ENCODE measurements at places on chromosomes 13 and 19. TPM values are rescaled to one million over a fixed set of nuclear protein-coding genes. Genes with fewer than 3 reads are reported as not detected.
A peak's percentile ranks its signal among the peaks of the same experiment; 100 is the strongest.

- no peaks in the 10 kb centered on the region for H3K27me3 ChIP-seq
- H3K4me3 ChIP-seq: no peak overlapping the region
- no peaks in the 10 kb centered on the region for H3K36me3 ChIP-seq
- no peak overlapping the region for H3K27ac ChIP-seq
Observed at GRCh38 chr13:85236413-85236812, 562.8 kb downstream of the SLITRK6 start.

GRCh38 chr13:67493835-67494234 lies 263.7 kb upstream of the PCDH9 start:
- no peaks in the 10 kb centered on the region for H3K36me3 ChIP-seq
- DNase-seq: no peak
- no peaks in the 10 kb centered on the region for H3K27me3 ChIP-seq
- no peaks in the 10 kb centered on the region for H3K4me1 ChIP-seq
- H3K27ac ChIP-seq: no peak overlapping the region
- H3K4me3 ChIP-seq: no peak overlapping the region

KISS1R gene
- 0.66 TPM for total RNA-seq

- peaks cover 38% of the 10 kb centered on the region for H3K36me3 ChIP-seq
- DNase-seq: no peak
- H3K27ac ChIP-seq: no peak overlapping the region
- no peaks in the 10 kb centered on the region for H3K27me3 ChIP-seq
- H3K4me1 ChIP-seq: peaks cover 45% of the 10 kb centered on the region
Observed at GRCh38 chr13:42279080-42279479, 7.1 kb downstream of the AKAP11 start.

DNA sequence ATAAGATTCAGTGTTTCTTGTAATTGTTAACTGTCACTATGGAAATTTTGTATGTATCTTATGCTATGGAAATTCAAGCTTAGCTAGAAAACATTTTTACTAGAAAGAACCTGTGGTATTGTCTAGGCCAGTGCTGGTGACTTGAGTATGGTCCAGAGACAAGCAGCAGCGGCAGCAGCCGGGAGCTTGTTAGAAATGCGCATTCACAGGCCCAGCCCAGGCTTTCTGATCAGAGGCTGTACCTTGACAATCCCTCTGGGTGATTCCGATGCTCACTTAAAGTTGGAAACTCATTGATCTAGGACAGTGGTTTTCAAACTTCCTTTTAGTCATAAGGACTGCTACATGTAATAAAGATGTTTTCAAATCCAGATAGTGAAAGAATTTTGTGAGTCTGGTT lies 287.4 kb downstream of the SHISA2 start:
- H3K27me3 ChIP-seq: peaks cover 5% of the 10 kb centered on the region
- peaks cover 2% of the 10 kb centered on the region for H3K36me3 ChIP-seq
- H3K27ac ChIP-seq: no peak overlapping the region
- H3K4me3 ChIP-seq: no peak overlapping the region

GRCh38 chr13:85588359-85588758 lies 210.9 kb downstream of the SLITRK6 start:
- no peak overlapping the region for H3K4me3 ChIP-seq
- H3K36me3 ChIP-seq: no peaks in the 10 kb centered on the region
- no peaks in the 10 kb centered on the region for H3K27me3 ChIP-seq

DNA sequence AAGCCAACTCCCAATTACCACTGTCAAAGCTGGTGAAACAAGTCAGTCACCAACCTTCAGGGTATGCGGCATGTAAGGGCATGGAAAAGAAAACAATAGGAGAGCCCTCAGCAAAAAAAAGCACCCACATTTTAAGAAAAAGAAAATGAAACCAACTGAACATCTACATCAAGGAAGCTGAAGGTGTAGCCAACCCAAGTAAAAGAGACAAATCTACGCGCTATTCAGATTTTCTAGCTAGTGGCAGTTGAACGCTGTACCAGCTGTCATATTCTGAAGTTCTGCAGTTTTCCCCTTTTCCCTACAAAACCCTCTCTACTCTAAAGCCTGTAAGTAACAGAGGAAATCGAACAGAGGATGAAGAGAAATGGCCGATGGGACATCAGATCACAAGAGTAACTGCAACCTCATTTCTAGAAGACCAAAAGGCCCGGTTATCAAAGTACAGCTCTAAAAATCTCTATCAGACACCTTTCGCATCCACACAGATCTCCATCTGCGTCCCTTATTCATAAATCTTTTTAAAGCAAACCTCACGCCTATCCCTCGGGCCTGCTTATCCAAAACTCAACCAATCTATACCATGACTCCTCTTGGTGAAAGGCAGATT lies 1.4 kb downstream of the MYCBP2 start:
- H3K4me1 ChIP-seq: peaks cover 63% of the 10 kb centered on the region
- H3K27me3 ChIP-seq: no peaks in the 10 kb centered on the region
- peaks cover 25% of the 10 kb centered on the region for H3K36me3 ChIP-seq

GRCh38 chr13:109646423-109646822 lies 140.0 kb downstream of the IRS2 start:
- no peak overlapping the region for H3K27ac ChIP-seq
- no peak overlapping the region for H3K4me3 ChIP-seq
- DNase-seq: no peak

IGFL2 gene
- not detected for total RNA-seq

- DNase-seq: no peak
- no peak overlapping the region for H3K4me3 ChIP-seq
- H3K27ac ChIP-seq: no peak overlapping the region
- H3K36me3 ChIP-seq: no peaks in the 10 kb centered on the region
- peaks cover 12% of the 10 kb centered on the region for H3K27me3 ChIP-seq
Observed at GRCh38 chr13:97100821-97101220, 106.5 kb upstream of the OXGR1 start.

DNA sequence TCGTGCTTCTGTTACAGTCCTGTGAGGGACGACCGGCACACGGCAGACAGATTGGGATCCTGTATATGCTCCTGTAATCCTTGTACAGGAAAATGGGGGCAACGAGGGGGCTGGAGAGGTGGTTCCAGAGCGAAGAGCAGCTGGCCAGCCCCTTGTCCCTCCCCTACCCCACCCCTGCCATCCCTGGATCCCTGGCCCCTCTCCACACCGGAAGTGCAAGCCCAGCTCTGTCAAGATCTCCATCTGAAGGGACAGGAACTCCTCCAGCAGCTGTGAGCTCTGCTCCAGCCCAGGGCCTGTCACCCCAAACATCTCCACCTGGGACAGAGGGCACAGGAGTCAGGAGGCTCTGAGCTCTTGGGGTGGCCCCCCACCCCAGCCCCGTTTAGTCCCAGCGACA lies 5.5 kb upstream of the CCER2 start:
- no peak overlapping the region for H3K4me3 ChIP-seq
- no peak overlapping the region for H3K27ac ChIP-seq
- peaks cover 7% of the 10 kb centered on the region for H3K4me1 ChIP-seq

DNA sequence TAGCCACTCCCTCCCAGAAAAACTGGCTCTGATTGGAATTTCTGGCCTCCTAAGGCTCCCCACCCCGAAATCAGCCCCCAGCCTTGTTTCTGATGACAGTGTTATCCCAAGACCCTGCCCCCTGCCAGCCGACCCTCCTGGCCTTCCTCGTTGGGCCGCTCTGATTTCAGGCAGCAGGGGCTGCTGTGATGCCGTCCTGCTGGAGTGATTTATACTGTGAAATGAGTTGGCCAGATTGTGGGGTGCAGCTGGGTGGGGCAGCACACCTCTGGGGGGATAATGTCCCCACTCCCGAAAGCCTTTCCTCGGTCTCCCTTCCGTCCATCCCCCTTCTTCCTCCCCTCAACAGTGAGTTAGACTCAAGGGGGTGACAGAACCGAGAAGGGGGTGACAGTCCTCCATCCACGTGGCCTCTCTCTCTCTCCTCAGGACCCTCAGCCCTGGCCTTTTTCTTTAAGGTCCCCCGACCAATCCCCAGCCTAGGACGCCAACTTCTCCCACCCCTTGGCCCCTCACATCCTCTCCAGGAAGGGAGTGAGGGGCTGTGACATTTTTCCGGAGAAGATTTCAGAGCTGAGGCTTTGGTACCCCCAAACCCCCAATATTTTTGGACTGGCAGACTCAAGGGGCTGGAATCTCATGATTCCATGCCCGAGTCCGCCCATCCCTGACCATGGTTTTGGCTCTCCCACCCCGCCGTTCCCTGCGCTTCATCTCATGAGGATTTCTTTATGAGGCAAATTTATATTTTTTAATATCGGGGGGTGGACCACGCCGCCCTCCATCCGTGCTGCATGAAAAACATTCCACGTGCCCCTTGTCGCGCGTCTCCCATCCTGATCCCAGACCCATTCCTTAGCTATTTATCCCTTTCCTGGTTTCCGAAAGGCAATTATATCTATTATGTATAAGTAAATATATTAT lies 6.1 kb downstream of the FOSB start:
- DNase-seq: no peak
- peaks cover 40% of the 10 kb centered on the region for H3K4me1 ChIP-seq
- no peaks in the 10 kb centered on the region for H3K36me3 ChIP-seq
- no peak overlapping the region for H3K27ac ChIP-seq

GRCh38 chr19:1009041-1009980 lies 9.1 kb downstream of the GRIN3B start:
- no peaks in the 10 kb centered on the region for H3K27me3 ChIP-seq
- no peak overlapping the region for H3K27ac ChIP-seq
- H3K4me1 ChIP-seq: no peaks in the 10 kb centered on the region
- H3K4me3 ChIP-seq: no peak overlapping the region

- no peak overlapping the region for H3K27ac ChIP-seq
- no peak for DNase-seq
- H3K27me3 ChIP-seq: peaks cover 12% of the 10 kb centered on the region
- H3K4me3 ChIP-seq: no peak overlapping the region
- no peaks in the 10 kb centered on the region for H3K36me3 ChIP-seq
- H3K4me1 ChIP-seq: no peaks in the 10 kb centered on the region
Observed at GRCh38 chr13:20953245-20953931, 50.8 kb upstream of the XPO4 start.

DNA sequence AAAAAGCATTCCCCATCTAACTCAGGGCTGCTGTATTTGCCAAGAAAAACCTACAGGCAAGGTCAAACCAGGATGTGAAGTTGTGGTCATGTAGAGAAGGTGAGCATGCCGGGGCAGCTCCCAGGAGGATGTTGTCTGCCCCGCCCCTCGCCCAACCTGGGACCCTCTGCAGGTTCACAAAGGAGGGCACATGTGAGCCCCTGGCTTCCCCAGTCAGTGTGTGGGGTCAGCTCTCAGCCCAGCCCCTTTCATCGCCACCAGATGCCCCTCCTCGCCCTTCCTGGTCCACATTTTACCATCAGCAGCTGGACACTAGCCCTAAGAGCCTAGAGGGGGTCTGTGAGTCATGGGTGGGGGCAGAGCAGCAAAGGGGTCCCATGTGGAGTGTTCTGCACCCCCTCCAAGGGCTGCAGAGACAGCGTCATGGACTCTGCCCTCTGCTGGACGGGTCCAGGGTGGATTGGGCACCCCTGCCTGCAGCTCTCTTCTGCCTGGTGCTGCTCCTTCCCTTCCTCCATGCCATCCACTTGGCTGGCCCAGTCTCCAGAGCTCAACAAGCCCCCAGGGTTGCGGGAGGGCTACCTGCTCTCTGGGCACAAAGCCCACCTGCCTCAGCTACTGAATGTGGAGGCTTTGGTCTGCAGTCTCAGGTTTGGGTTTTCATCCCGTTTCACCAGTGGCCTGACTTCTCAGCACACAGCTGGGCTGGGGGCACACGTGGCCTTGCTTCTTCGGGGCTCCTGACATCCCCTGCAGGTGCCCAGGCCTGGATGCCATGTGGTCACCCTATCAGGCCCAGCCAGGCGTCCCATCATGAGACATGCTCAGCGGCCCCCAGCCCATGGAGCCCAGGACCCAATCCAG lies 3.7 kb downstream of the PLEKHF1 start:
- H3K4me3 ChIP-seq: peak overlapping the region; percentile 85
- H3K36me3 ChIP-seq: peaks cover 54% of the 10 kb centered on the region
- H3K27ac ChIP-seq: peak overlapping the region; percentile 90
- DNase-seq: no peak
- peaks cover 80% of the 10 kb centered on the region for H3K4me1 ChIP-seq

GRCh38 chr19:18733196-18733647 lies 49.7 kb downstream of the CRTC1 start:
- no peak overlapping the region for H3K27ac ChIP-seq
- H3K4me3 ChIP-seq: no peak overlapping the region
- no peaks in the 10 kb centered on the region for H3K27me3 ChIP-seq
- no peaks in the 10 kb centered on the region for H3K36me3 ChIP-seq
- DNase-seq: no peak
- peaks cover 4% of the 10 kb centered on the region for H3K4me1 ChIP-seq

DNA sequence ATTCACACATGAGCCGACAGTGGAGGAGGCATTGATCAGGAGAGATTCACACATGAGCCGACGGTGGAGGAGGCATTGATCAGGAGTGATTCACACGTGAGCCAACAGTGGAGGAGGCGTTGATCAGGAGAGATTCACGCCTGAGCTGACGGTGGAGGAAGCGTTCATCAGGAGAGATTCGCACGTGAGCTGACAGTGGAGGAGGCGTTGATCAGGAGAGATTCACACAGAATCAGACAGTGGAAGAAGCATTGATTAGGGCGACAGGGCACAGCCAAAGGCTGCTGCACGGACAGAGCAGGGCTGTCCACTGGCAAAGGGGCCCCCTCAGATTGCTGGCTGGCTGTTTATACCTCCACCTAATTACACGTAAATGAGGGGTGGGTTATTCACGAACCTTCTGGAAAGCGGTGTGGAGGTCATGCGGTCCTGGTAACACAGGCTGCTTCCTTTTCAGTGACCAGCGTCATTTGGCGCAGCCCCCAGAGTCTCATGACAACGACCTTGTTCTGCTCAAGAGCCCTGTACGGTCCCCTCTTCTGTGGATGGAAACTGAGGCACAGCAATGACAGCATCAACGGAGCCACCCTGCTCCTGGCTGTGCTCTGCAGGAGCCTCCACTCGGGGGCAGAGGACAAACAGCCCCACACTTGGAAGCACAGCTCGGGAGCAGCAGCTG lies 50.6 kb upstream of the GAS6 start:
- peaks cover 56% of the 10 kb centered on the region for H3K27me3 ChIP-seq
- no peak for DNase-seq
- H3K4me3 ChIP-seq: no peak overlapping the region
- H3K36me3 ChIP-seq: no peaks in the 10 kb centered on the region

DNA sequence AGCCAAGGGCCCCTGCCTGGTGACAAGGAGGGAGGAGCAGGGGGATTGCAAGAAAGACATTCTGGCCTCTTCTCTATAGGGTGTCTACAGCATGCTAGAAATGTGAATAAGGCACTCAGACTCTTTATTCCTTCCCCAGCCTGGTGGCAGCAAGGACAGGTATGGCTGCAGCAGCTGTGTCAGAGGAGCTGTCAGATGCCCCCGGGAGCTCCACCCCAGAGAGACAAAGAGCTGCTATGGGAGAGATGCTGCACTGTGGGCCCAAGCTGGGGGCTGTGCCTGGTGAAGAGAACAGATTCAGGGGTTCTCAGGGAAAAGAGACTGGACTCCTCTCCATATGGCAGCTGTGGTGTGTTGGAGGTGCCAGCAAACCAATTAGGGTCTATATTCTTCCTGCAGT lies 1063.3 kb downstream of the OLFM4 start:
- no peaks in the 10 kb centered on the region for H3K27me3 ChIP-seq
- no peak overlapping the region for H3K4me3 ChIP-seq
- no peaks in the 10 kb centered on the region for H3K36me3 ChIP-seq
- DNase-seq: no peak
- H3K4me1 ChIP-seq: no peaks in the 10 kb centered on the region
- no peak overlapping the region for H3K27ac ChIP-seq

GRCh38 chr13:93378184-93378583 lies 151.6 kb downstream of the GPC6 start:
- no peak overlapping the region for H3K27ac ChIP-seq
- DNase-seq: no peak
- H3K4me1 ChIP-seq: no peaks in the 10 kb centered on the region
- no peaks in the 10 kb centered on the region for H3K27me3 ChIP-seq

GRCh38 chr13:69683921-69684686 lies 423.5 kb upstream of the ATXN8OS start:
- no peak overlapping the region for H3K27ac ChIP-seq
- DNase-seq: no peak
- H3K4me3 ChIP-seq: no peak overlapping the region
- no peaks in the 10 kb centered on the region for H3K27me3 ChIP-seq
- no peaks in the 10 kb centered on the region for H3K36me3 ChIP-seq
- H3K4me1 ChIP-seq: no peaks in the 10 kb centered on the region
